ENCODE measurements at places on chromosomes 6 and 20.

- no peak for DNase-seq
- no peaks in the 10 kb centered on the region for H3K36me3 ChIP-seq
These were observed 127.1 kb upstream of the AHI1 start for GRCh38 chr6:135624402-135625295.

GRCh38 chr6:37005061-37005810 lies at the start of gene FGD2:
Gene FGD2, plus strand, starts transcription at chr6:37005655. Its CDS starts 163 bp downstream, at chr6:37005818.
- H3K27me3 ChIP-seq = no peaks in the 10 kb centered on the region

DNA sequence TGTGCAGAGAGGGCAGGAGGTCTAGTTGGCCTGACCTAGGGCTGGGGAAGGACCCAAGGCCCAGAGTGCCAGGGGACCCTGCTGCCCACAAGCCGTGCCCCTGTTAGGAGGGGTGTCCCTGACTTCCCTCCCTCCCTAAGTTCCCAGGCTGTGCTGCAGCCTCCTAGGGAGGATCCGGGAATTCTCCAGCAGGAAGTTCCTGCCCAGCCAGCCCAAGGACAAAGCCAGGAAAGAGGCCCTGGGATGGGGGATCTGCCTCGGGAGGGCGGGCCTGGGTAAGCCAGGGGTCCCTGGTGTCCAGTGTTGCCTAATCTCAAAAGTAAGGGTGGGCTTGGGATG lies 9.3 kb upstream of the BAK1 start:
- no peak for DNase-seq
- H3K27ac ChIP-seq = no peak overlapping the region
- peaks cover 21% of the 10 kb centered on the region for H3K4me1 ChIP-seq
- H3K27me3 ChIP-seq = no peaks in the 10 kb centered on the region

GRCh38 chr20:52405986-52406385 lies 214.4 kb upstream of the ZFP64 start:
- no peaks in the 10 kb centered on the region for H3K27me3 ChIP-seq
- H3K4me1 ChIP-seq = peaks cover 62% of the 10 kb centered on the region
- peak overlapping the region; percentile 12 for H3K27ac ChIP-seq
- no peak for DNase-seq

Data from effector memory CD4-positive, alpha-beta T cell (primary cell).